ENCODE measurements at places on chromosomes 1 and 21.
A peak's percentile ranks its signal among the peaks of the same experiment; 100 is the strongest.

- DNase-seq: peak; percentile 18
These were observed 13.8 kb downstream of the RASSF5 start for GRCh38 chr1:206521127-206521526.

DNA sequence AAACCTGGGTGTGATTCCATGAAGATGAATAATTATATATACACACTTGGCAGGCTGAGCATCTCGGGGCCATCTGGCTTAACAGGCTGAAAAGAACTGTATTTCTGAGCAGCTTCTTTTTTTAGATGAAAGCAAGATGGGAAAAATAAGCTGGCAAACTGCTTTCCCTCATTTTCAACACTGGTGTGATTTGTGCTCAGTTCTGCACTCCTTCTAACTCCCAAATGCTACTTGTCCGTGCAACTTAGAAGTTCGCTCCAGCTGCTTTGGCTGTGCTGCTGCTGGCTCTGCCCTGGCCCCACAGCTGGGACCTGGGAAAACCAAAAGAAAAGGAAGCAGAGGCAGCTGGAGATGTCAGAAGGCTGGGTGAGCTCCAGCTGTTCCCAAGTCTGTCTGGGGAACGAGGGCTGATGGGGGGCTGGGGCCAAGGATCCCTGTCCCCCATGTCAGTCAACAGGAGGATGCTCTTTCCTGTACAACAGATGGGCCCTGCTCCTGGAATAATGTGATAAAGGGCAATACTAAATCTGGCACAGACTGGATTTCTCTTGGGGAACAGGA is 44.9 kb downstream of the PAFAH2 start:
- DNase-seq: no peak

DNA sequence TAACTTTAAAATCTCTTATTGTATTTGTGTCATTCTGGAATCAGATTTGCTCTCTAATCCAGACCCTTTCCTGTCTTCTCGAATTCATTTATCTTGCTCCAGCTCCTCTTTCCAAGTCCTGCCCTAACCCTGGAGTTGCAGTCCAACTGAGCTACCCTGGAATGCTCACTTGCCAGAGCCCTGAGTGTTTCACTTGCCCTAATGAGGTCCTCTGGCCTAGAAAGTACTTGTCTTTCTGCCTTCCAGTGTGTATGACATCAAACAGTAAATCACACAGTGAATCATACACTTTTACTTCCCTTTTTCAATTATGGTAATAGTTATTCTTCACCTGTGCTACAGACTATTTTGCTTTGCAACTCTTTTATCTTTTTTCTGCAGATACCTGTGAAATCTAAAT is 96.9 kb downstream of the NEK7 start:
- no peak for DNase-seq

GRCh38 chr1:9244501-9245229 is 10.1 kb downstream of the H6PD start:
- peak; percentile 66 for DNase-seq

DNA sequence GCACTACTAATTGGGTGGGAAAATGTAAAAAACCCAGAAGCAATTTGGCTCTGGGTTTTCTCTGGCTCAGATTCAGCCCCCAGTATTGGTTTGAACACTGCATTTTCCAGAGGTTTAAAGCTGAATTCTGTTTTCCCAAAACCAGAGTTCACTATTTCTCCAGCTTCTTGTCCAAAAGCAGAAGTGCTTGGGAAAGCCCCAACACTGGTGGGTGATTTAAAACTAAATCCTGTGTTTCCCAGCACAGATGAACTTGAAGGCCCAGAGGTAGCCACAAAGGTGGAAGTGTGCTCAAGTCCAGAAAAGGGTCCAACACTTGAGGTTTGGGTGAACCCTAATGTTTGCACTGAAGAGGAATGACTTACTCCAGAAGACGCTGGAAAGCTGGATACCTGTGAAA is 678 bp downstream of the MCM3AP start:
- DNase-seq: no peak

GRCh38 chr1:200150721-200151120 is 123.2 kb downstream of the NR5A2 start:
- DNase-seq: no peak
